ENCODE measurements at places on chromosomes 1 and 21.

DNA sequence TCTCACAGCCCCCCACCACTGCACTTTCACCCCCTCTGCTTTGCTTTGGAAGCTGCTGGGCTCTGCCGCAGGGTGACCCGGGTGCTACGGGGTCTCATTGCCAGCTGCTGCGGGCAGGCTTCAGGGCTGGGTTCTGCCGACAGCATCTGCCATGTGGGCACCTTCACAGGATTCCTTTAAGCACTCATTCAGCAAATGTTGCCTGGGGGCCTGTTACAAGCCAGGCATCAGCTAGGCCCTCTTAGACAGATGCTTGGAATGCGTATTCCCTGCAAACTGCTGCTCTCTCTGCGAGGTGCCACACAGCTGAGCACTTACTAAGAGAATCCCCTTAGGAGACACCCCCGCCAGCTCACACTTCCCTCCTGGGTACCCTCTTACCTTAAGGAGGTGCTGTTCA is 29.2 kb downstream of the COL16A1 start:
- DNase-seq: no peak

- no peak for DNase-seq
Observed at GRCh38 chr1:25577134-25577920, 33.9 kb downstream of the LDLRAP1 start.

DNA sequence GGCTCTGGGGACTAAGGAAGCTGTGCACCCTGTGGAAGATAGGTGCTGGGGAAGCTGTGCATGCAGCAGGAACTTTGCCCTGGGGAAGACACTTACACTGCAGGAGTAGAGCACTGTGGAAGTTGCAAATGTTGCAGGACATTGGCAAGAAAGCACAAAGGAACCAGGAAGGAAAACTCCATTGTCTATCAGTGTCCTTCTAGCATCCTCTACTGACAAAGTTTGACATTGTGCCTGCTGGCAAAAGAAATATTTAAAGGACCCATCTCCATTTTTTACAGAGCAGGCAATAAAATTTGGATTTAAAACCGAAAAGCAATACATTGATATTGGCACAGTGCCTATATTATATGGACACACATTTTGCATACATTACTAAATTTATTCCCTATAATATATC is 394.1 kb downstream of the PBX1 start:
- no peak for DNase-seq

- DNase-seq: peak; percentile 92
Observed at GRCh38 chr1:200738327-200738948, at the start of gene CAMSAP2. Gene CAMSAP2 (plus strand): TSS chr1:200738893. CDS start chr1:200739828, 935 bp downstream.

DNA sequence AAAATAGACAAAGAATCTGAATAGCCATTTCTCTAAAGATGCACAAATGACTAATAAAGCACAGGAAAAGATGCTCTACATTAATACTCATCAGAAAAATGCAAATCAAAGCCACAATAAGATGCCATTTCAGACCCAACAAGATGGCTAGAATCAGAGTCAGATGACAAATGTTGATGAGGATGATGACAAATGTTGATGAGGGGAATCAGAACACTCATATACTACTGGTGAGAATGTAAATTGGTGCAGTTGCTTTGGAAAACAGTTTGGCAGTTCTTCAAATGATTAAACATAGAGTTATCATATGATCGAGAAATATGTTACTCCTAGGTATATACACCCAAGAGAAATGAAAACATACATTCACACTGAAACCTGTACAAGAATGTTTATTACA is 33.9 kb downstream of the LRRC40 start:
- DNase-seq: no peak

GRCh38 chr1:163712321-163712720 is 390.6 kb downstream of the NUF2 start:
- no peak for DNase-seq

Data from NCI-H1436 (cell line).